ENCODE measurements at places on chromosomes 6 and 20. TPM values are rescaled to one million over a fixed set of nuclear protein-coding genes. Genes with fewer than 3 reads are reported as not detected.

TMEM242 gene
- 7.3 TPM for total RNA-seq

MBOAT1 gene
- total RNA-seq: 6.3 TPM

PAK5 gene
- total RNA-seq: not detected

ANKRD66 gene
- not detected for total RNA-seq

EZR gene
- total RNA-seq: 55.8 TPM

SLC12A5 gene
- not detected for total RNA-seq

ARHGAP18 gene
- total RNA-seq: 64.8 TPM

RIPOR2 gene
- total RNA-seq: 1.1 TPM

EPPIN gene
- total RNA-seq: not detected

TRIM10 gene
- total RNA-seq: under 0.01 TPM

HUS1B gene
- 0.77 TPM for total RNA-seq

SPTLC3 gene
- total RNA-seq: 3.1 TPM

SAMD3 gene
- 28.8 TPM for total RNA-seq

PLG gene
- not detected for total RNA-seq

SGK2 gene
- 0.28 TPM for total RNA-seq

PNISR gene
- total RNA-seq: 34.1 TPM

HEY2 gene
- 0.28 TPM for total RNA-seq

MMP24 gene
- total RNA-seq: 0.56 TPM

ANGPT4 gene
- under 0.01 TPM for total RNA-seq

KIAA1755 gene
- total RNA-seq: 2.5 TPM

TGM3 gene
- 0.19 TPM for total RNA-seq

FAM184A gene
- 0.85 TPM for total RNA-seq

PDYN gene
- total RNA-seq: not detected

TMEM200A gene
- total RNA-seq: 124 TPM

MYH7B gene
- total RNA-seq: under 0.01 TPM

TRIM15 gene
- not detected for total RNA-seq

ALDH8A1 gene
- total RNA-seq: 0.85 TPM

PRR18 gene
- total RNA-seq: not detected

CFB gene
- total RNA-seq: 65.1 TPM

GSTA4 gene
- total RNA-seq: 46.5 TPM

BTN1A1 gene
- total RNA-seq: under 0.01 TPM

KCNS1 gene
- 0.58 TPM for total RNA-seq

CST4 gene
- 0.77 TPM for total RNA-seq

CRISP3 gene
- total RNA-seq: not detected

C6orf15 gene
- total RNA-seq: not detected

SCRT2 gene
- not detected for total RNA-seq

C6orf163 gene
- 0.77 TPM for total RNA-seq

FNDC11 gene
- total RNA-seq: 0.19 TPM

PLEKHG1 gene
- total RNA-seq: 1.5 TPM

ZSCAN12 gene
- total RNA-seq: 5.8 TPM

STMND1 gene
- not detected for total RNA-seq

PROKR2 gene
- not detected for total RNA-seq

BEND6 gene
- total RNA-seq: 10.0 TPM

CLIC5 gene
- not detected for total RNA-seq

Data from regular cardiac myocyte (primary cell).